ENCODE measurements at places on chromosomes 3 and 15.

GRCh38 chr3:127254033-127254644, 33.7 kb downstream of the PRR20G start:
- DNase-seq = no peak

DNA sequence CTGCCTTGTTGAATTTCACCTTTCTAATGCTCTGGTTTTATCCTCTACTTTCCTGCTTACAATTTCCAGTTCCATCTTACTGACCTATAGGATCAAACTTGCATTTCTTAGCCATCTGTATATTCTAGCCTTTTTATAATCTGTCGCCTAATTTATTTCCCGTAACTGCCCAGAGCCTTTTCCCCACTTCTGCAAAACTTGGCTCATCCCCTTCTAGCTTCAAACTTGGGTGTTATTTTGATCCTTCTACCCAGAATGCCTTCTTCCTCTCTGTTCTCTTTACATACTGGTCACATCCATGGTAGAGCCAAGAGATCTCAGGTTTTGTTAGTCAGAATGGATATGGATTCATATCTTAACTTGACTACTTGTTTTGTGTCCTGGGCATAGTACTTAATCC, 2.6 kb downstream of the SACM1L start:
- no peak for DNase-seq

- no peak for DNase-seq
Measured at GRCh38 chr15:90002428-90002844, 1.3 kb downstream of the ZNF710 start.

GRCh38 chr15:93372208-93372864, 283.3 kb upstream of the RGMA start:
- DNase-seq = no peak

DNA sequence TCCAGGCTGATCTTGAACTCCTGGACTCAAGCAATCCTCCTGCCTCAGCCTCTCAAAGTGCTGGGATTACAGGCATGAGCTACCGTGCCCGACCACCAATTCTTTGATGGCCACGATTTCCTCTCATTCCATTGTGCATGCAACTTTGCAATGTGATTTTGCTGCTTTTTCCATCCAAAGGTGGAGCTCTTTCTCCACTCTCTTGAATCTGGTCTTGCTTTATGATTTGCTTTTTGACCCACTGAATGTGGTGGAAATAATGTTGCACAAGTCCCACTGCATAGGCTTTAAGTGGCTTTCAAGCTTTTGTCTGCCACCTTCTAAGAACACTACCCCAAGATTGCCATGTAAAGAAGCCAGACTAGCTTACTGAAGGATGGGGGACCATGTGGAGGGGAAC, 10.6 kb downstream of the RPS27L start:
- no peak for DNase-seq

DNA sequence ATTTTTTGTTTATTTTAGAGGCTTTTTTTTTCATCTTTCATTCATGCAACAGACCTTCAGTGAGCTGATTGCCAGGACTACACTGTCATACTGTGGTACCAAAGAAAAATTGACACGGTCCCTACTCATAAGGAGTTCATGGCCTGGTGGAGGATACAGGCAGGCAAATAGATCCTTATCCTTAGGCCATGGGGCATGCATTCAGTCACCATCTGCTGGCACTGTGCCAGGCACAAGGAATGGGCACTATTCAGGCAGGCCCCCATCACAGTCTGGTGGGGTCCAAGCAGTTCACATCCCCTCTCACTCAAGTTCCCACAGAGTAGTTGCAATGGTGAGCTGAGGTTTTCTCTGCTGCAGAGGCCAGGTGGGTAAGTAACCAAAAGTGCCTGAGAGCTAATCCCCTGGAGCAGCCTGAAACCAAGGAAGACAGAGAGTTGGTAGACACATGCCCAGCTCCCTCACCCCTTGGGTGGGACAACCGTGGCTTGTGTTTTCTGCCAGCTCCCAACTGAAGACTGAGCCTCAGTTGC, 17.3 kb downstream of the CISH start:
- no peak for DNase-seq

DNA sequence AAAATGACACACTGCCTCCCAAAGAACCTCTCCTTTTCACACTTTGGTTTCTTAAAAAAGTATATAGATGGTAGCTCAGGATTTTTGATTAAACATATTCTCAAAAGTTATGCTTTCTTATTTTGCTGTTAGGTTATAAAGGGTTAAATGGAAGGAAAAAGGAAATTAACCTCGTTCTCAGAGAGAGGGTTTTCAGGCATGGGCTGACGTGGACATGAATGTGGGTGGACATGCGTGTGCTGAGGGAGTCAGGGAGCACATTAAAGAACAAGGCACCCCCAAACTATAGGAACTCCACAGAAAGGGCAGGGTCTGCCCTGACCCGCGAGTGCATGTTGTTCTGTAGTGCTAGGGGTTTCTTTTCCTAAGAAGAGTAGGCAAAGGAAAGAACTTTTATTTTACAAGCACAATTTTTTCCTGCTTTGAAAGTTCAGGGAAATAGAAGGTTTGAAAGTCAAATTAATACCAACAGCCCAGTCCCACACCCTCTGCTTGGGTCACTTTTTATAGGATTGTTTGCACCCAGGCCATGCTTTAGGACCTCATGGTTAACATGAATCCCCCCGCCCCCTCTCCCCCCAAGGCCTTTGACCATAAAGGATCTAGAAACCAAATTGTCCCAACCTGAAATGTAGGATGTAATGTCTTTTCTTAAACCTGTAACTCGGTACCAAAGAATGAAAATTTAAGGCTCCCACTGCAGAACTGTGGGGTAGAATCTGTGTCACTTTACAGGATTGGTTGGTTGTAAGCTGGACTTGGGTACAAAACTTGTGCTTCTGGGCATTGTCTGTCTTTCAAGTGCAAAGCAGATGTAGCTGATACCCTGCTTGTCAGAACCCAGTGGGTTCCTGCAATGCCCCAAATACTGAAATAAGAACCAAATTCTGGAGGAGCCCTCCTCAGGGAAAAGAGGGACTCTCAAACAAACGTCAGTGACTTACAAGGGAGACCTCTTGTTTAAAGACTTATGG, 58.5 kb upstream of the CCR4 start:
- DNase-seq = no peak
